ENCODE measurements at places on chromosomes 5 and 9. TPM values are rescaled to one million over a fixed set of nuclear protein-coding genes. Genes with fewer than 3 reads are reported as not detected.

GRCh38 chr9:105698348-105698870, 4.1 kb downstream of the TMEM38B start:
- DNase-seq, result no peak
- H3K4me3 ChIP-seq, result no peak overlapping the region
- H3K4me1 ChIP-seq, result peaks cover 23% of the 10 kb centered on the region
- H3K36me3 ChIP-seq, result no peaks in the 10 kb centered on the region
- no peaks in the 10 kb centered on the region for H3K27me3 ChIP-seq
- H3K27ac ChIP-seq, result no peak overlapping the region

DNA sequence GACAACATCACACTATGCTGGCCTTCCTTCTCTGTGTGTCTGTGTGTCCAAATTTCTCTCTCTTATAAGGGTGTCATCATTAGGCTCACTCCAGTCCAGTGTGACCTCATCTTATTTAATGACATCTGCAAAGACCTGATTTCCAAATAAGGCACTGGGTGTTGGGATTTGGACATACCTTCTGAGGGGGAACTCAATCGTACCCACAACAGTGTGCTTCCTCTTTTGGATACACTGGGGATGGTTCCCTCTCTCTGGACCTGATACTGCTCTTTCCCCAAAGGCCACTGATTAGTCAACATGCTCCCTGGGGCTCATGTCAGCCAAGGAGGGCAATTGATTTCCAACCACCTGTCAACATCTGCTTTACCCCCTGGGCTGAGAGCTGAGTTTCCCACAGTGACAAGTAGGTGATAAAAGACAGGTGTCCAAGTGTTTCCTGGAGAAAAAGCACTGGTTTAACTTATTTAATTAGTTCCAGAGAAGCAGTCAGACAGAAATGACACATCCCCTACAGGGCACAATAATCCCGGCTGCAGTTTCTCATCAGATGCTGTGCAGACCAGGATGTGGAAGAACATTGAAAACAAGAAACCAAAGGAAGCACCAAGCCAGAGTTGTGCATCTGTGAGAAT, 17.8 kb upstream of the CEP72 start:
- no peaks in the 10 kb centered on the region for H3K36me3 ChIP-seq
- H3K27ac ChIP-seq, result no peak overlapping the region
- H3K4me1 ChIP-seq, result no peaks in the 10 kb centered on the region
- no peak overlapping the region for H3K4me3 ChIP-seq
- DNase-seq, result no peak

DNA sequence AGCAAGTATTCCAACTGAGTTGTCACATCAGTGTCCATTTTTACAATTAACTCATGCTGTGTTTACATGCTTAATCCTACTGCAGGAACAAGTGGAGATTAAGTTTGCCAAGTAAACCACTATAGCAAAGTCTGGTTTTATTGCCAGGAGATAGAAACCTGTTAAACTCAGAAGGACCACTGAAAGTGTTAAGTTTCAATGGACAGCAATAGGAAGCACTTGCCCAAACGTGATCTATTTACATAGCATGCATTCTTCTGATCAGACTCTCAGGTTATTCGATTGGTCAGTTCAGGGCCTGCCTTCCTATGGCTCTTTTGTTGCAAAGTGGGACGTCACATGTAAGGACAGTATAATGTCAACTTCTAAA, 28.0 kb upstream of the IFNK start:
- no peak overlapping the region for H3K4me3 ChIP-seq
- H3K4me1 ChIP-seq, result no peaks in the 10 kb centered on the region
- H3K36me3 ChIP-seq, result no peaks in the 10 kb centered on the region
- H3K27me3 ChIP-seq, result no peaks in the 10 kb centered on the region
- no peak for DNase-seq

DNA sequence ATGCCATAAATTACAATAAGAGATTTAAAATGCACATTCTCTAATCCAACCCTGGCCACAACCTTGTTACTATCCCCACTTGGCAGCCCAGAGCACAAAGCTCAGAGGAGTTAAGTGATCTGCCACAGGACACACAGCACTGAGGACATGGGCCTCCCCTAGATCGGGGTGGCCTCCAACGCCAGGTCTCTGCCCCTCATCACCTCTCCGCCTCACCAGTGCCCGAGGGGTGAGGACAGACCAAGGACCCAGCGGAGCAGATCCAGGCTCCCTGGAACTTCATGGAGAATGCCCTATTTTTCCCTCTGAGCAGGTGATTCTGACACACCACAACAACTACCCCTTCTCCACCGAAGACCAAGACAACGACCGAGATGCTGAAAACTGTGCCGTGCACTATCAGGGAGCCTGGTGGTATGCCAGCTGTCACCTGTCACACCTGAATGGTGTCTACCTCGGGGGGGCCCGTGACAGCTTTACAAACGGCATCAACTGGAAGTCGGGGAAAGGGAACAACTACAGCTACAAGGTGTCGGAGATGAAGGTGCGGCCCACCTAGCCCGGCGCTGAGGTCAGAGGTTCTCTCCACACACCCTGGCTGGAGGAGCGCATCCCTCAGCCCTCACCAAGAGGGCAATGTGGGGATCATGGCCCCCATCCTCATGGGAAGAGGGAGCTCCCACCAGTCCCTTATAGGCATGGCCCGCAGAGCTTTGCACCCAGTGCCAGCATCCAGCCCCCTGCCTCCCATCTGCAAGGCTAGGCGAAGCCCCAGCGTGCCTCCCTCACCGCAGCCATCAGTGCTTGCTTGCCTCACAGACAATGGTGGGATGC, 12.5 kb upstream of the FCN2 start:
- no peaks in the 10 kb centered on the region for H3K4me1 ChIP-seq
- no peak for DNase-seq
- H3K27ac ChIP-seq, result no peak overlapping the region

GRCh38 chr9:91481972-91482371, 58.3 kb upstream of the NFIL3 start:
- DNase-seq, result no peak
- no peaks in the 10 kb centered on the region for H3K36me3 ChIP-seq
- peaks cover 3% of the 10 kb centered on the region for H3K27me3 ChIP-seq
- H3K27ac ChIP-seq, result no peak overlapping the region
- no peaks in the 10 kb centered on the region for H3K4me1 ChIP-seq

DNA sequence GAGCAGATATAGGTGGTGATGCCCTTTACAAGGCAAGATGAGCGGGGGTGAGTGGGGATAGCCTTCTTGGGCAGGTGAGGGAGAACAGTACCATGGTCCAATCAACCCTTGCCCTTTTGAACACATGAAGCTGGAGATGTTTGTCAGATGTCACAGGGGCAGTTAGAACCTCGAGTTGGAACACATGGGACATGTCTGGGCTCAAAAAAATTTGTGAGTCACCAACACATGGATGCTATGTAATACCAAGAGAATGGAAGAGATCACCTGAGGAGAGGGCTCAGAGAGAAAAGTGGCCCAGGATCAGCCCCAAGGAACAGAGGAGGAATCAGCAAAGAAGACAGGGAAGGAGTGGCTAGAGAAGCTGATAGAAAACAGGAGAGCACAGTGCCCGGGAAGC, 4.7 kb downstream of the PHYKPL start:
- H3K4me3 ChIP-seq, result no peak overlapping the region
- no peak for DNase-seq
- peaks cover 48% of the 10 kb centered on the region for H3K36me3 ChIP-seq
- peaks cover 32% of the 10 kb centered on the region for H3K4me1 ChIP-seq
- no peaks in the 10 kb centered on the region for H3K27me3 ChIP-seq
- no peak overlapping the region for H3K27ac ChIP-seq

GRCh38 chr5:623531-623930, 11.4 kb downstream of the CEP72 start:
- H3K27me3 ChIP-seq, result no peaks in the 10 kb centered on the region
- no peaks in the 10 kb centered on the region for H3K4me1 ChIP-seq
- no peak for DNase-seq
- H3K36me3 ChIP-seq, result peaks cover 24% of the 10 kb centered on the region
- no peak overlapping the region for H3K4me3 ChIP-seq

GRCh38 chr9:38435521-38435920, 11.3 kb upstream of the IGFBPL1 start:
- no peaks in the 10 kb centered on the region for H3K4me1 ChIP-seq
- no peaks in the 10 kb centered on the region for H3K36me3 ChIP-seq
- no peaks in the 10 kb centered on the region for H3K27me3 ChIP-seq
- no peak overlapping the region for H3K4me3 ChIP-seq
- no peak for DNase-seq

- peaks cover 44% of the 10 kb centered on the region for H3K27me3 ChIP-seq
- no peak overlapping the region for H3K4me3 ChIP-seq
- H3K4me1 ChIP-seq, result no peaks in the 10 kb centered on the region
- H3K27ac ChIP-seq, result no peak overlapping the region
- no peak for DNase-seq
Measured at GRCh38 chr5:73311291-73312110, 137.1 kb downstream of the FOXD1 start.

- no peaks in the 10 kb centered on the region for H3K36me3 ChIP-seq
- no peaks in the 10 kb centered on the region for H3K27me3 ChIP-seq
- no peak overlapping the region for H3K4me3 ChIP-seq
- no peaks in the 10 kb centered on the region for H3K4me1 ChIP-seq
- DNase-seq, result no peak
Measured at GRCh38 chr5:72244862-72245371, 75.1 kb downstream of the MRPS27 start.

Gene SLC45A2
- not detected for total RNA-seq

Gene GPR21
- total RNA-seq, result 2.3 TPM

Gene HTR4
- total RNA-seq, result not detected

Gene TOPORS
- 24.6 TPM for total RNA-seq
